ENCODE measurements at places on chromosomes 11 and 22. TPM values are rescaled to one million over a fixed set of nuclear protein-coding genes. Genes with fewer than 3 reads are reported as not detected.

DNA sequence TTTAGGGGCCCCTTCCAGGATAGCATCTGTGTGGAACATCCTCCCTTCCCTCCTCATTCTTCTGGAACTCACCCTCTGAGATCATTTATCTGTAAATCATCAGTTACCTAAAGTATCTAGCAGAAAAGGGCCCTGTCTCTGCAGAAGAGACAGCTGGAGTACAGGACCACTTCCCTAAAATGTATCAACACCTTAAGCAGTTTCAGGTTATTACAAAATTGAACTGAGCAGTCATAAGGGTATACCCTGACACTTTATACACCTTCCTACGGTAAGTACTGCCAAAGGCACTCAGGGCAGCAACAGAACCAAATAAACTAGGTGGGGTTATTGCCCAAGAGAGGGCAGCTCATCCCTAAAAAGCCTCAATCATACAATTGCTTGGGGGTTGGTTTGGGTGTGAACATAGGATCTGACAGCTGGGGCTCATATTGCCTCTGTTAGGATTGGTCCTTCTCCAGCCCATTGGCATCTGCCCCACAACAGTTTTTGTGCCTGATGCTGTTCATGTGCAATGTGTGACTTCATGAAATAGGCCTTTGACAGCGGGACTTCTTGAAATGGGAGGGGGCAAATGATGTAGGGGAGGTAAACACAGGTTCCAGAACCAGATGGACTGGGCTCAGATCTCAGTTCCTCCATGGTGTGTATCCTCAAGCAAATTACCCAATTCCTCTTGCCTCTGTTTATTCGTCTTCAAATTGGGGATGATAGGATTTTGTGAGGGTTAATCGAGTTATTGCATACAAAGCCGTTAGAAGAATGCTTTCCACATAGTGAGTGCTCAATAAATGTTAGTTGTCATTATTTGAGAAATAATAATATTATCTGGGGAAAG, 2.9 kb downstream of the POU2AF3 start:
- DNase-seq: no peak

GRCh38 chr22:47587861-47588577, 825.6 kb downstream of the TBC1D22A start:
- DNase-seq: no peak

- DNase-seq: no peak
Measured at GRCh38 chr11:133895551-133895950, 50.2 kb upstream of the SPATA19 start.

- DNase-seq: no peak
Measured at GRCh38 chr11:67449116-67449844, 3.2 kb downstream of the GPR152 start.

NAP1L4 gene
- polyA plus RNA-seq: 206 TPM

DNA sequence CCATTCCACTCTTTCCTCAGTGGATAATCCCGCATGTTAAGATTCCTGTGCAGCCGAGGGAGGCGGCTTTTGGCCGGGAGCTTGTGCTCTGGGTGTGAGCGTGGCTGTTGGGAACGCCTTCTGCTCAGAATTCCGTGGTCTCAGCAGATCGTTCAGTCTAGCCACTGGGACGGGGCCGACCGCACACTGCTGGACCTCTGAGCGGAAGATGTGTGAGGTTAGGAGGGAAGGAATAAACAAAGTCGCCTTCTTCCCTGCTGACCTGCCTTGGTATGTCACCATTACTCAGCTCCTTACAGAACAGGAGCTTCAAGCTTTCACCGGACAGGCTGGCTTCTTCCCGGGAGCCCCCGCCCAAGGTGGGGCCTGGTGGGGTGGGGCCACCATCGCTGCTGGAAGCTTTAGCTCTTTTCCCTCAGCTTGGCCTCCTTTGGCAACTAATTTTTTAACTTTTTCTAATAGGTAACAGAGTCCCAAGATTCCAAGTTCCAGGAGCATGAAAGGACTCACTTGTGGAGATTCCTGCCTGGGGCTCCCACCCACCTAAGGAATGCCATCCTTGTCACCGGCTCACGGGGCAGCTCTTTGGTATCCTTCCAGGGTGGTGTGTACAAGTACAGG, 22.5 kb upstream of the SEPTIN5 start:
- DNase-seq: no peak

DNA sequence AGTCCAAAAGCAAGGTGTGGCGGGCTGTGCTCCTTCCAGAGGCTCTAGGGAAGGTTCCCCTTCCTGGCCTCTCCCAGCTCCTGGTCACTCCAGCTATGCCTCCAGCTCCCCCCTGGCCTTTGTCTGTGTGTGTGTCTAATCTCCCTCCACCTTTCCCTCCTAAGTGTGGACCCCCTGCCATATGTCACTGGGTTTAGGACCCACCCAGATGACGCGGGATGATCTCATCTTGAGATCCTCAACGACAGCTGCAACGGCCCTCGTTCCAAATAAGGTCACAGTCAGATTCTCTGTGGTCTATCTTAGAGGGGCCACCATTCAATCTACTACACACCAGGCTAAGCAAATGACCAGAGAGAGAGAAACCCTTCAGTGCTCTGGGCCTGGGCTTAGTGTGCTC, 107.9 kb downstream of the ARHGAP8 start:
- no peak for DNase-seq
